ENCODE measurements at places on chromosomes 12 and 14.
A peak's percentile ranks its signal among the peaks of the same experiment; 100 is the strongest.

DNA sequence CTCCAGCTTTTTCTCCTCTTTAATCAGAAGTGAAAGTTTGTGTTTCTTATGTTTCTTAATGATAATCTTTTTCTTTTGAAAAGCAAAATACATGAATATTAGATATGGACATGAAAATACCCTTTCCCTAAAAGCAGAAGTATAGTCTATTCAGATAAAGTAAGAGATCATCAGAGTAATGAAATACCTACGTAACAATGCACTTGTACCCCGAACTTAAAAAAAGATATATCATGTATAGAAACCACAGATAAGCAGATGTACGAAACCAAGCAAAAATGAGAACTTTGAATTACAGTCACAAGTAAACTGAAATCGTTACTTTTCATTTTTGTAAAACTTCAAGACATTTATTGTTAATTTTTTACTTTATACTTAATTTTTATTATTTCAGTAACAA, 1.5 kb upstream of the GPR65 start:
- DNase-seq, result no peak

DNA sequence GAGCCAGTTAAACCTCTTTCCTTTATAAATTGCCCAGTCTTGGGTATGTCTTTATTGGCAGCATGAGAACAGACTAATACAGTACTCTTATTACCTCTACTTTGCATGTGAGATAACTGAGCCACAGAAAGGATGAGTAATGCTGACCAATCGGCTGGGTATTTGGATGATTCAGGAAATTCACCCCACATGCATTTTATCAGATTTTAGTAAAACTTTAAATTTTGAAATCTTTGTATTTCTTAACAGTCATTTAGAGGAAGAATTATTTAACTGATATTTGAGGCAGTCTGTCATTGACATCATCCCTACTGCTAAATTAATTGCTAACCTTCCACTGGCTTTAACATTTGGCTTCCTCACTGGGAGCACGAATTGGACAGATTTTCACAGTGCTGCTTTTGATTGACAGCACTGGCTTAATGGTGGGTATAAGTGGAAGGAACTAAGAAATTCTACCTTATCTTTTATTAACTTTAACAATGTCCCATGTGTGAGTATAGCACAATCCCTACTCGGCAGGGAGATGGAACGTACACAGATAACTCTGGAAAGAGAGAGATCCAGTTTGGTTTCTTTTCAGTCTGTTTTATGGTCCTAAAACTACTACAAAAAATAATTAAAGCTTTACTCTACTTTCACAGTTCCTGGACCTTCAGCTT, 261.0 kb downstream of the DACT1 start:
- DNase-seq, result no peak

DNA sequence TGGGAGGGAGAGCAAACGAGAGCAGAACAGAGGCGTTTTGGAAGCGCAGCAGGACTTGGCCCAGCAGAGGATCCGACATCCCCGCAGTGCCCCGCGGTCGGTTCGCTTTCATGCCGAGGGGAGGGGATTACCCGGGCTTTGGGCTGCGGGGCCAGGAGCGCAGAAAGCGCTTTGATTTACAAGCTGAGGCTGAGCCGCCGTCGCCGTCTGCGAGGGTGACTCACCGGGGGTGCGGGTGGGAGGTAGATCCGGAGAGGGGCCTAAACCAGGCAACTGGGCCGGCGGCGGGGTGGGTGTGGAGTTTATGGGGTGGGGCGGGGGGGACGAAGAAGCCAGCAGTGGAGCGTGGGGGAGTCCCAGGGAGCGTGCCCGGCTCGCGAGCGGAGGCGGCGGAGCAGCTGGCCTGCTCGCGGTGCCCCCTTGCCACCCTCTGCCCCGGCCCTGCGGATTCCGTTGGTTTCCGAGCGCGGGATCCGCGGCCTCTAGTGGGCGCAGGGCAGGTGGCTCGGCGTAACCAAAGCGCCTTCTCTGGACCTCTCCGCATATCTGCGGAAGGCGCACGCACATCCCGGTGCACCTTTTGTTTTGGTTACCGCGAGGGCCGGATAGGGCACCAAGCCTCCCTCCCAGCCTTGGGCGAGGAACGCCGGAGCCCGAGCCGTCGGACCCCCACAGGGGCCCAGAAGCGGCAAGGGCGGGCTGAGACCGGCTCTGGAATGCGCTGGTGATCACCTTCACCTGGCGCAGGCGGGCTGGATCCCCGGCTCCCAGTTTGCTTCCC, 2.6 kb downstream of the SIX4 start:
- DNase-seq, result peak; percentile 33

DNA sequence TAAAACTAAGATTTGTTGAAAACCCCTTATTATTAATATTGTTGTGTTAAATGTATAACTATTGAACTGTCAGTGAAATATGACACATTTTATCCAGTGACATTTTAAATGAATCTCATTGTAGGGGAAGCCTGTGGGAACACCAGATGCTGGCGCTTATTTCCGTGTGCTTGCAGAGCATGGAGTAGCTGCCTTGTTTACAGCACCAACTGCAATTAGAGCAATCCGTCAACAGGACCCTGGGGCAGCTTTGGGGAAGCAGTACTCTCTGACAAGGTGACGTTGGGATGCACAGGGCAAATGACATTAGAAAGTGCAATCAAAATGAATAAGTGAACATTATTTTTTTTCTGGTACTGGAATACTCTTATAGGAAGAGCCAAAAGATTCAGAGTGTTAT, 96.8 kb downstream of the ACSS3 start:
- DNase-seq, result no peak

DNA sequence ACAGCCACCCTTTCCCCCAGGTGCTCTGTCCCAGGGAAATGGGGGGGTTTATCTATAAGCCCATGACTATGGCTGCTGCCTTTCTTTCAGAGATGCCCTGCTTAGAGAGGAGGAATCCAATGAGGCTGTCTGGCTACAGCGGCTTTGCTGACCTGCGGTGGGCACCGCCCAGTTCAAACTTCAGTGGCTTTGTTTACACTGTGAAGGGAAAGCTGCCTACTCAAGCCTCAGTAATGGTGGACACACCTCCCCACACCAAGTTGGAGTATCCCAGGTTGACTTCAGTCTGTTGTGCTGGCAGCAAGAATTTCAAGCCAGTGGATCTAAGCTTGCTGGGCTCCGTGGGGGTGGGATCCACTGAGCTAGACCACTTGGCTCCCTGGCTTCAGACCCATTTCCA, 869.2 kb downstream of the SLC6A15 start:
- DNase-seq, result no peak

DNA sequence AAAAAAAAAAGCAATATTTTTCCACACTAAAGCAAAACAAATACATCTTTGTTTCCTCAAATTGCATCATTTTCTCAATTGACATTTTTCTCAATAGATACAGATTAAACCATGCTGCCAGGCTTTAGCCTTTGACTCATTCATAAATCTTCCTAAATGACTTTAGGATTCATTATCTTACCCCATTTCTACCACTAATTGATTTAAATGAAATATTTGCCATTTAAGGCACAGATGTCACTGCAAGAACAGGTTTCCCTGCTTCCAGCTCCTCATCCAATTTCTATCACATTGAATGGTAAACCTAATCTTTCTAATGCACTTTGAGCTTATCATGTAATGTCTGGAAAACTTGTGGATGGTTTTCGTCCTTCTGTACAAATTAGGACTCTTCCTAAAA, 298.7 kb downstream of the RPL10L start:
- DNase-seq, result no peak

DNA sequence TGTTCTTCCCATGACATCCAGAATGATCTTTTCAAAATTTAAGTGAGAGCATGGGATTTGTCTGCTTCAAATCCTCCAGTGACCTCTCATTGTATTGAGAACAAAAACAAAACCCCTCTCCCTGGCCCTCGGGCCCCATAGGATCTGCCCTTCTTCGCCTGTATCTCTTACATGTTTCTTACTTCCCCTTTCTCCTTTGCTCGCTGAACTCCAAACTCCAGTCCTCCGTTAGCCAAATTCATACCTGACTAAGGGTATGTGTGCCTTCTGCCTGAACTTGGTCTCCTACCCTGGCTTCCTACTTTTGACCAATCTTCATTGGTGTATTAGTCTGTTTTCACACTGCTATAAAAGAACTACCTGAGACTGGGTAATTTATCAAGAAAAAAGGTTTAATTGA, 13.2 kb upstream of the TSPAN11 start:
- no peak for DNase-seq

- no peak for DNase-seq
Observed at GRCh38 chr12:19647806-19648556, 208.7 kb downstream of the AEBP2 start.

GRCh38 chr12:48350249-48351021, at the start of gene ZNF641:
ZNF641 (minus strand) TSS chr12:48350919; CDS start chr12:48348090, 2,829 bp downstream.
- peak; percentile 63 for DNase-seq

DNA sequence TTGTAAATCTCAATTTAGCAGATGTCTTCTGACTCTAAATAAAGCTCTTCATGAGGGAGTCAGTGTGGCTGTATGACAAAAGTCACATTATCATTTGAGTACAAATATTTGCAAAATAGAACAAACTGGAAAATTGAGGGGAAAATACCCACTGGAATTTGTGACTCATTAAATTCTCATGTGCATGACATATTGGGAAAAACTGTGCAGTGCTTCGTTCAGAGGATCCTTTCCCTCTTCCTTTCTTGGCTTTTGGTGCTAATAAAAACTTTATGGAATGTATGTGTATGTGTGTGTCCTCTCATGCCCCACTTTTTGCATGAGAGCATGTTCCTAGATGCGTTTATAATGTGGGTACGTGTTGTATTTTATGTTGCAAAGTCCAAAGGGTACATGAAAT, 267.8 kb downstream of the KTN1 start:
- no peak for DNase-seq

DNA sequence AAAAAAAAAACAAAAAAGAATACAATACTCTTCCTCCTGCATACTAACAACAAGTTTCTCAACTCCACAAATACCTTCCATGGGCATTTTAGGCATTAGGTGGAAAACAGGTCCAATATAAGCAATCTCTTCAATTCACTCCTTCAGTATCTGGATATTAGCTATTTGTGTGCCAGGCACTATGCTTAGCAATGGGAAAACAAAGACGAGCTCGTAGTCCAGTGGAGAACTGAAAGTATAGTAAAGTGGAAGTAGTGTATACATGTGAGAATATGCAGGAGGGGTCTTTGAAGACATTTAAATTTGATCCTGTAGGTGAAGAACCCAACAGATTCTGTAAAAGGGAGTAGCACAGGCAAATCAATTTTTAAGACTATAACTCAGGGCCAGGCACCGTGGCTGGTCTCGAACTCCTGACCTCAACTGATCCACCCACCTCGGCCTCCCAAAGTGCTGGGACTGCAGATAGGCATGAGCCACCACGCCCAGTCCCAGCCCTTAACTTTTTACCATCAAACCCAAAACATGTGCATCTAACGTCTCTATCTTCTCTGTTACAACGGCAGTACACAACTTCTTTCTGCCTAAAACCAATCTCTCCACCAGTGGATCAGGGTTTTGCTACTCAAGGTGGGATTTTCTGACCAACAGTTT, 10.6 kb downstream of the HECTD1 start:
- DNase-seq, result no peak

- no peak for DNase-seq
Observed at GRCh38 chr12:104063712-104064030, 660 bp upstream of the HCFC2 start.

DNA sequence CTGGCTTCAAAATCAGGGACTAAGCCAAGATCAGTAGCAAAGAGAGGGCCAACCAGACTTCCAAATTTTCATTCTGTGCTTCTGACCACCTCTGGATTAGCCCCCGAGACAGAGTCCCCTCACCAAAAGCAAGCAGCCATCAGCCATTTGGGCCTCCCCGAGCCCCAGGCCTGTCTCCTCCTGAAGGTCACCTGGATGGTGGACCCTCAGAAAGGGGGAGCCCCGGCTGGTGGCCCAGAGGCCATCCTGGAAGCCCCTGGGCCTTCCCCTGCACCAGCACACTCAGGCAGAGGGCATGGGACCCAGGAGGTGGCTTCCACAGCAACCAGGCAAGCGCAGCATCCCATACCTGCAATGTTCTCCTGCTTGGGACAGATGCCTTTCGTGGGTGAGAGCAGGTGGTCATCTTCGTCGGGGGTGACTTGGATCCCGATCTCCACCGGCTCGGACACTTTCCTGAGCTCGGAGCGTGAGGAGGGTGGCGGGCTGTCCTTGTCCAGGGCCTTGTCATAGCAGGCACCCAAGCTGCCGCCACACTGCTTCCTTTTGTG, 14.8 kb downstream of the BCL11B start:
- no peak for DNase-seq

DNA sequence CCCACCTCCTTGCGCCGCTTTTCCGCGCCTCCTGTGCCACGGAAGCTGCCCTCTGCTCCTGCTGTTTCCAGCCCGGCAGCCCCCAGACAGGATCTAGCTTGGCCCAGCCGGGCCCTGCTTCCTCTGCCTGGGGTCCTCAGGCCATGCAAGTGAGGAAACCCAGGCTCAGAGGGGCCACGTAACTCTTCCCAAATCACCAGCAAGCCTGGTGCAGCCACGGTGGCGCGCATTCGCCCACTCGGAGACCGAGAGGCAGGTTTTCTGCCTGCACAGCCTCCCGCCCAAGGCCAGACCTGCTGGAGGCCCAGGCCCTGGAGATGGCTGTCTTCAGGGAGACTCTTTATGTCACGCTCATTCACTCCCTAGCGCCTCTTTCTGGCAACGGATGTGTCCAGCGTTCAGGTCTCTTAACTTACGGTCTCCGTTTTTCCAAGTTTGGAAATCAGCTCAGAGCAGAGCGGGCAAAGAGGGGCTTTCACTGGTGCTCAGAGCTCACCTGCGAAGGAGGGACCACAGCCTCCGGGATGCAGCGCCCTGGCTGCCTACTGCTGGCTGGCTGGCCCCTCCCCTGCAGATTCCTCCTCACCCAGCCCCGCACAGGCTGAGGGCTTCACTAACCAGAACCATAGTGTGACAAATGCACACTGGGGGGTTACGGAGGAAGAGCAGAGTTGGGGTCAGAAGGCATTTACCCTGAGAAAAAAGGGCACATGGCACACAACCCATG, 20.6 kb upstream of the CEP170B start:
- no peak for DNase-seq

DNA sequence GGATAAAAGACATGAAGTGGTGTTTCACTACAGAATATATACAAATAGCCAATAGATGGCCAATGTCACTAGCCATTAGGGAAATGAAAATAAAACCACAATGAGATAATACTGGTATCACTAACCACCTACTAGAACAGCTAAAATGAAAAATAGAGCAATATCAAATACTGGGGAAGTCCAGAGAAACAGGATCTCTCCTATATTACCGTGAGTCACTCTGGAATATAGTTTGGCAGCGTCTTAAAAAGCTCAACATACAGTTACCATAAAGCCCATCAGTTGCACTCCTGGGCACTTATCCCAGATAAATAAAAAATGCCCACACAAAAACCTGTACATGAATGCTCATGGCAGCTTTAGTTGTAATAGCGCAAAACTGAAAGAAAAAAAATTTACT, 101.7 kb downstream of the TMTC1 start:
- DNase-seq, result no peak

DNA sequence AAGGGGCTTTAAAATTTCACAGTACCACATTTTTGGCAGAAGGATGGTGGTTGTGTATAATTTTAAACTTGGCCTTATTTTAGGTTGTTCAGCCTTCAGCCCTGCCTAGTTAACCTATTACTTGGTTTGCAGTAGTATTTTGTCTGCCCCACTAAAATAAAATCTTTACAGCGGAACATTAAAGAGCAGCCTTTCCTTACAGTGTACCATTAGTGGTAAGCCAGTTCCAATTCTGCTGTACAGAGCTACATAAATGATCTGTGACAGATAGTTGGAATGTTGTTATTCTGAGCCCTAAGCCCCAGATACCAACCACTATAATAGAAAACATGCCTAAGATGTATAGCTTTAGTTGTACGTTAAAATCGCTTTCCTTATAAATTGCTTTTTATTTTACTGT, 56.2 kb downstream of the SLC38A6 start:
- DNase-seq, result no peak

Measured in stimulated activated CD8-positive, alpha-beta memory T cell treated with anti-CD3 and anti-CD28 coated beads, Interleukin-12 subunit alpha, Interleukin-12 subunit beta, amount 100 ng/mL, for 1 hour (primary cell).